ENCODE measurements at places on chromosomes 2 and 18.

DNA sequence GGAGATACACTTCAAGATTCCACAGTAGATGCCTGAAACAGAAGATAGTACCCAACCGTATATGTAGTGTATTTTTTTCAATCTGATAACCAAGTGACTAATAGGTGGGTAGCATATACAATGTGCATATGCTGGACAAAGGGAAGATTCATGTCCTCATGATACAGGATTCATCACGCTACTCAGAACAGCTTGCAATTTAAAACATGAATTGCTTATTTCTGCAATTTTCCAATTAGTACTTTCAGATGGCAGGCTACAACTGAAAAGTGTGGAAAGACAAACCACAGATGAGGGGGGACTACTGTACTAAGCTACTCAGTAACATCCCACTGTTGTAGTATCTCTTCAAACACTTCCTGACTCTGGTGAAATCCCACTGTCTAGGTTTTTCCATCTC lies 3.7 kb downstream of the IER3IP1 start:
- no peak for DNase-seq

DNA sequence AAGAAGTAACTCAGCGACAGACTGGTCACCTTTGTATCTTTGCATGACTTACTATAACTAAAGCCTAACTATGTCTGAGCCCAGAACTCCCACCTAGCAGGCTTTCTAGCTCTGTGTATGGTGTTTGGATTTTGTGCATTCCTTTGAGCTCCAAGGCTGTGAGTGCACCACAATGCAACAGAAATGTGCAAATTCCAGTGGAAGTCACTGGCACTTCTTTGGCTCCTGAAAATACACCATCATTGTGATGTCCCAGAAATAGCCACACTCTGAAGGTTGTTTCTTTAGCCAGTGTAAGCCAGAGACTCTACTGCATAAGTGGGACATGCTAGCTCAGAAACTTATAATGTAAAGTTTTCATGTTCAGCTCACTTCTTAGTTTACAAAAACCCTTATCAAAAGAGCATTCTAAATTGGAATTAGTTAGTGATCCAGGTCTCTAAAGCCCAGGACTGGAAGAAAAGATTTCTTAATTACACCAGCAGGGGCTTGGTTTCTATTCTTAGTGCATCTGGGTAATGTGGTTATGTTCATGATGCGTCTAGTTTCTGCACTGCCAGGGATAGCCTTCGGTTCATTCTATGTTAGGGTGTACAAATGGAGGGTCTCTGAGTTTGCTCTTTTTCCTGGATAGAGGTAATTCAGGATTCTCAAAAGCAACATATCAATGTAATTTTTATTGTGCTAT lies 1239.5 kb upstream of the ZEB2 start:
- DNase-seq = no peak

DNA sequence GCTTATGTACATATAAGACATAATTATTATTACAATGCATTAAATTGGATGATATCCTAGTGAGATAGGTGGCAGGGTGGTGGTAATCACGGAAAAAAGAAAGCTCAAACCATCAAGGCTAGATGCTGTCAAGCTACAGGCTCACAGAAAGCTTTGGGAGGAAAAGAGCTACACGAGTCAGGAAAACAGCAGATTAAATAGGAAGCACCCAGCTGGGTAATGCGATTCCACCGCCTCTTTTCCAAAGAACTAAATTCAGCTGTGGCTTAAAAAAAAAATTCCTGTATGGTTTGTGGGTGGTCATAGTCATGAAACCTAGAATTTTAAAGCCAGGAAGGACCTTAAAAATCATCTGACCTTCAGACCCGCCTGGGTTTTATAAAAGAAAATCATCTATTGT lies 23.7 kb upstream of the PTPN4 start:
- no peak for DNase-seq

DNA sequence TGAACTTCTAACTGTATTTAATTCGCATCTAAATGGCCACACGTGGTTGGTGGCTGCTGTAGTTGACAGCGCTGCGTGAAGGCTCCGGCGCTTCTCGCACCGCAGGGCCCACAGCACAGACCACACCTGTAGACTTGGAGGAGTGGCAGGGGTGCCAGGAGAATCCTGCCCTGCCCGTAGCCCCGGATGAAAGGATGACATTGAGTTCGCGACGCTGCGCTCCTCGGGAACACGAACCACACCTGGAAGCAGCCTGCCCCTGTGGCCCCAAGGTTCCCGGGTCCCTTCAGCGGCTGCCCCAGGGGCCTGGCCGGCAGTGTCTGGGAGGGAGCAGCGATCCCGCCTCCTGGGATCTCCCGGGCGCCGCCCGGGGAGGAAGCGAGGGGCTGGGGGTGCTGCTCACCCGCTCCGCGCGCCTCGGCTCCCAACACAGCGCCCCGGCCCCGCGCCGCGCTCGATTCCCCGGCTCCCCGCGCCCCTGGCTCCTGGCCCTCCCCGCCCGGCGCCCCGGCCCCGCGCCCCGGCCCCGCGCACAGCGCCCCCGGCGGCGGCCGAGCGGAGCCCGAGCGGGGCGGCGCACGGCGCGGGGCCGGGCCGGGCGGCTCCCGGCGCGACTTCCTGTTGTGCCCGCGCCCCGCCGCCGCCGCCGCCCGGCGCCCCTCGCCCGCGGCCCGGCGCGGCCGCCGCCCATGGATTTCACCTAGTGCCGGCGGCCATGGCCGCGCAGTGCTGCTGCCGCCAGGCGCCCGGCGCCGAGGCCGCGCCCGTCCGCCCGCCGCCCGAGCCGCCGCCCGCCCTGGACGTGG lies at the start of gene RNPEPL1:
TSS of gene RNPEPL1 (plus strand) at position 613 of the 806 bp plus-strand sequence. CDS start at position 716, 103 bp downstream.
- peak; percentile 56 for DNase-seq

DNA sequence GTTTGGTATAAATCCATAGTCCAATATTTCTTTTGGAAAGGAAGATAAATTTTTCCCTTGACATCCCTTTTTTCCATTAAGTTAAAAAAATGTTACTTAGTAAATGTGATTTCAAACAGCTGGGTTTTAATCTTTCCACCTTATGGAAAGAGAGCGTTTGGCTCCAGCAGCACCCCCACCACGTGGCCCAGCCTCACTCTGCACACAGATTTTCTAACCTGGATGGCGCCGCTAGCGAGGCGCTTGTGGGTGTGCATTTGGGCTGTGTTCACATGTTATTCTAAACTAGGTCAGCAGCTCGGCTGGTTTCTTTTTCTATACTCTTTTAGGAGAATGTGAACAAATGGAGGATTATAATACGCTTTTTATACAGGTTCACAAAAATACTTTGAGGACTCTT lies 218.0 kb downstream of the LDLRAD4 start:
- DNase-seq = peak; percentile 37

DNA sequence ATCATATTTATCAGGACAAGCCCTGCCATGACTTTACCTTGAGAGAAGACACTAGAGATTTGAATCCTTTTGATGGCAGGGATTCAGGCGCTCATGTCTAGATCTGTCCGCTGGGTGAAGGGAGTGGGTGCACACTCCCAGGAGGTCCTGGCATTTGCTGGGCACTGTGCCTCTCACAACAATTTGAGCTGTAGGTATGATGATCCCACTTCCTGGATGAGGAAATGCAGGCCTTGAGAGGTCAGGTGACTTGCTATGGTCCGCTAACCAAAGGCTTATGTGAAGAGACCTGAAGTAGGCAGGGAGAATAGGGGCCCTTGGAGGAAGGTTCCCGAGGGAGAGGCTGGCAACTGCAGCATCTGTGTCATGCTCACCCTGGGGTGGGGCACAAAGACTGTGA lies 206.1 kb downstream of the HAUS1 start:
- no peak for DNase-seq

DNA sequence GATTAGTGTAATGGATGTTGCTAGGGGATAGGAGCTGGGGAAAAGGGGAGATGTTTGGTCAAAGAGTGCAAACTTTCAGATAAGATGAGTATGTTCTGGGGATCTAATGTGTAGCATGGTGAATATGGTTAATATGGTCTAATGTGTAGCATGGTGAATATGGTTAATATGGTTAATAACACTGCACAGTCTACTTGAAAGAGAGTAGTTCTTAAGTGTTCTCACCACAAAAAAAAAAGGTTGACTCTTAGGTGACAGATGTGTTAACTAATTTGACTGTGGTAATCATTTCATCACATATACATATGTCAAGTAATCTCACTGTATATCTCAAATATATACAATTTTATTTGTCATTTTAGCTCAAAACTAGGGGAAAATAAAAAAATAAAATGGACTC lies 121.3 kb upstream of the CD226 start:
- no peak for DNase-seq

GRCh38 chr2:199278099-199278498 lies 179.6 kb downstream of the SATB2 start:
- no peak for DNase-seq

- no peak for DNase-seq
Observed at GRCh38 chr2:101149241-101150192, 1.7 kb downstream of the TBC1D8 start.

- no peak for DNase-seq
Observed at GRCh38 chr2:7984693-7985353, 697.0 kb upstream of the ID2 start.

DNA sequence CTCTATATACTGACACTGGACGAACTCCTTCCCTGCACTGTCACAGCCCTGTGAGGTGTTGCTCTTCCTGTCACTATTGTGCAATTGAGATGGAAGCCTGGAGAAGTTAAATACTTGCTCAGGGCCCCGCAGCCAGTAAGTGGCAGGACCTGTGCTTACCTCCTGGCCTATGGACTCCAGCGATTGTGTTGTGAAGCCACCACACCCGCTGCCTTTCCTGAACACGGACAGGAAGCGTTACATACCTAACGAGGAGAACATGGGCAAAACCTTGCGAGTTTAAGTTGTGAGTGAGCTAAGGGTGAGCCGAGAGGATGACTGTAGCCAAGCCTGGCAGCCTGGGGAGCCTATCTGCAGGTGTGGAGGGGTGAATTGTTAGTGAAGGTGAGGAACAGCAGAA lies 26.1 kb downstream of the RAB31 start:
- DNase-seq = no peak

- DNase-seq = no peak
Observed at GRCh38 chr2:127000937-127001336, 102.2 kb downstream of the TEX51 start.

DNA sequence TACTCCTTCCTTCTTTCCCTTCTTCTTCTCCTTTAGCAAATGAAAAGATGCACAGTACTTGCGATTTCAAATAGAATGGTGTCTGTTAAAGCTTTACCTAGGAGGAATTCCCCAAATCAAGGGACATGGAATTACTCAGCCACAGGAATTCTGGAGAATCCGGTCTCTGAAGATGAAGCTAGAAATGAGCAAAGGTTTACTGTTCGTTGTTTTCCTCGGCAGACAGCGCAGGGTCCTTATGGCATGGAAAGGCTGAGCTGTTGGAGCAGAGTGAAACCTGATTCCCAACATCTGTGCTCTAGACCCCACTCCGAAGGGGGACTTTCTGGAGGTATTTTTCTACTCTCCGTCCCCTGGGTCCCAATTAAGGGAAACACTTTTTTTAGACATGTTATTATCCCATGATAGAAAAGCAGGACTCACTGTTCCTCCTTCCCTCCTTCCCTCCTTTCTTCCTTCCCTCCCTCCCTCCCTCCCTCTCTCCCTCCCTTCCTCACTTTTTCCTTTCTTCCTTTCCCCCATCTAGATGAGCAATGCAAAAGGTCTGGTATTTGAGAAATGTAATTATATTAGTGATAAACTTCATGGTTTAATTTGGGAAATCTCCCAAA lies 47.1 kb downstream of the CDCA7 start:
- DNase-seq = no peak

- DNase-seq = no peak
Observed at GRCh38 chr2:129080715-129081476, 762.2 kb upstream of the HS6ST1 start.

GRCh38 chr18:10139783-10140410 lies 226.1 kb downstream of the VAPA start:
- DNase-seq = no peak

- DNase-seq = no peak
Observed at GRCh38 chr2:204015118-204015843, 78.7 kb downstream of the ICOS start.

- DNase-seq = no peak
Observed at GRCh38 chr2:143548032-143548431, 418.8 kb downstream of the ARHGAP15 start.

DNA sequence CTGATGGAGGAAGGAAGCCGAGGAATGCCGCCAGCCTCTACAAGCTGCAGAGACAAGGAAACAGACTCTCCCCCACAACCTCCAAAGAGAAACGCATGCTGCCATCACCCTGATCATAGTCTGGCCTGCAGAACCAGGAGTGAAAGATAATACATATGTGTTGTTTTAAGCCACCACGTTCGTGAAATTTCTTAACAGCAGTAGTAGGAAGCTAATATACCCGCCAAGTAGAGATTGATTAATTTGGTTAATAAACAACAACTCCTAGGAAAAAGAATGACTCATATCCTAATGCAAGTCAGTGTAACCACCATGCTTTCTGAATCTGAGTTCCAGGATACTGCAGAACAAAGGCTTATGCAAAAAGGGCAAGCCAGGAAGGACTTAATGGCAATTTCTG lies 36.6 kb downstream of the LONRF2 start:
- no peak for DNase-seq

- DNase-seq = no peak
Observed at GRCh38 chr18:58405107-58405898, 223.6 kb downstream of the ALPK2 start.

DNA sequence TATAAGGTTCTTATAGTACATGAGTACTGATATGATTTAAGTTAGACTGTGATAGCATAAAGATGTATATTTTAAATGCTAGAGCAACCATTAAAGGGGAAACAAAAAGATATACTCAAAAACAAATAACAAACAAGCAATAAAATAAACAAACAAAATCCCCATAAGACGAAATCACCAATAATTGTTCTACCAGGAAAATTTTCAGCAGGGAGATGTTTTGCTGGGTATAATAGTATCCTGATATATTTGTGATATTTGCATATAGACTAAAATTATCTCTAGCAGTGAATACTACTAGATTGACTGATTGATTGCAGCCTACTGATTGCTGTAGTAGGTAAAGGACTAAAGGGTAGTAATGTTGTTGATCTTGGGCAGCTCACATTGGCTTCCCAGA lies 177.4 kb downstream of the TMEM182 start:
- DNase-seq = no peak

GRCh38 chr2:86142436-86143257 lies 36.6 kb downstream of the PTCD3 start:
- no peak for DNase-seq

DNA sequence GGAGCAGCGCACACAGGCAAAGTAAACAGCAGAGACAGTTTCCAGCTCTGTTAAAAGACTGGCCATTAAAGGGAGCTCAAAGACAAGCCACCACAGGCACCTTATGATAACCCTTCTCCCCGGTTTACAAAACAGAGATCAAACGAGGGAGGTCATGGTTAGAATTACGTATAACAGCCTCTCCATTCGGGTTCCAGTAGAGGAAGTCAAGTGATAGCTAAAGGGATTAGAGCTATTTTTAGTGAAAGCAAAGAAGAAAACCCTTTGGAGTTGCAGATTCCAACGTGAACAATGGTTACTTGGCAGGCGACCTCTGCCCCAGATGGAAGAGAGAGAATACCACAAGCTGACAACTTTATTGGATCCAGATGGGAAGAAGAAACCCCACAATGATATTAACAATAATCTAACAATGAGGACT lies 31.2 kb upstream of the EDAR start:
- DNase-seq = no peak

GRCh38 chr2:152594792-152595191 lies 122.5 kb downstream of the PRPF40A start:
- DNase-seq = no peak

Measured in activated CD8-positive, alpha-beta memory T cell treated with anti-CD3 and anti-CD28 coated beads, Interleukin-2, amount 50 U/mL, for 4 hours (primary cell).